Stimulated activated CD4-positive, alpha-beta T cell treated with anti-CD3 and anti-CD28 coated beads, Interleukin-4, amount 100 ng/mL, for 48 hours (primary cell): ENCODE measurements at places on chromosomes 1 and 21.
A peak's percentile ranks its signal among the peaks of the same experiment; 100 is the strongest.

- no peak for DNase-seq
Measured at GRCh38 chr1:111602302-111602701, 17.3 kb upstream of the RAP1A start.

DNA sequence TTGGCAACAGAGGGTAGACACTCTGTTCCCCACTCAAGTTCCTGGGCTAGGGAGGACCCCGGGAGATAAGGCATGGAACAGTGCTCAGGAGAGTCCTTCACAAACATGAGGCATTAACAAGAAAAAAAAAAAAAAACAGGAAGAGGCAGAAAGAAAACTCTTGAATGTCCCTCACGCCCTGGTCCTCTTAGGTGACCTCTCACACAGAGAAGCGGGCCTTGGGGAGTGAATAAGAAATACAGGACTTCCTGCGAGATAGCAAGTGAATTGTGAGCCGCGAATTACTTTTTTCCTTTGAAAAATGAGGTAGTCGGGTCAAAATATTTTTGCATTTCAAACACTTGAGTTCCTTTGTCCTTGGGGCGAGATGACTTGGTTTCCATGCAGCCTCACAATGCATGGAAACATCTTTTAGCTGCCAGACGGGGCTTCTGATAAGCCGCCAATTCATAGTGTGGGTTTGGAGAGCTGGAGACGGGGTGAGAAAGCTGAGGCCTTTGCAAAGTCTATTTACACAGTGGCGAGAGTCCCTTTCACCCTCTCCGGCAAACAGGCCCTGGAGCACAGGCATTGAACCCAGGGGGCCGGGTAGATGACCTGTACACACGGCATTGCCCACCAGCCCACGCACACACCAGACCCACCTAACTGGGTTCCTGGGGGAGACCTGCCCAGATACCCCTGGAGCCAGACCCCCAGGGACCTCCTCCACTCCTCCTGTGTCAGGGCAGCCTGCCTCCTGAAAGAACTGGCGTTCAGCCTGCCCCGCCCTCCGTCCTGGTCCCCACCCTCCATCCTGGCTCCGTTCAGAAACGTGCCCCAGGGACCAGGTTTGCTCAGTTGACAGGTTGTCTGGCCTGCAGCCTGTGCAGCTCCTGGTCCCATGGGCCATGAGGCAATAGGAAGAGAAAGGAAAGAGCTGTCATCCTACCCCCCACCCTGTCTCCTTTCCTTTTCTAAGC lies 192.3 kb downstream of the PRDM16 start:
- no peak for DNase-seq

GRCh38 chr1:103461161-103462105 lies 64.1 kb upstream of the RNPC3 start:
- no peak for DNase-seq

DNA sequence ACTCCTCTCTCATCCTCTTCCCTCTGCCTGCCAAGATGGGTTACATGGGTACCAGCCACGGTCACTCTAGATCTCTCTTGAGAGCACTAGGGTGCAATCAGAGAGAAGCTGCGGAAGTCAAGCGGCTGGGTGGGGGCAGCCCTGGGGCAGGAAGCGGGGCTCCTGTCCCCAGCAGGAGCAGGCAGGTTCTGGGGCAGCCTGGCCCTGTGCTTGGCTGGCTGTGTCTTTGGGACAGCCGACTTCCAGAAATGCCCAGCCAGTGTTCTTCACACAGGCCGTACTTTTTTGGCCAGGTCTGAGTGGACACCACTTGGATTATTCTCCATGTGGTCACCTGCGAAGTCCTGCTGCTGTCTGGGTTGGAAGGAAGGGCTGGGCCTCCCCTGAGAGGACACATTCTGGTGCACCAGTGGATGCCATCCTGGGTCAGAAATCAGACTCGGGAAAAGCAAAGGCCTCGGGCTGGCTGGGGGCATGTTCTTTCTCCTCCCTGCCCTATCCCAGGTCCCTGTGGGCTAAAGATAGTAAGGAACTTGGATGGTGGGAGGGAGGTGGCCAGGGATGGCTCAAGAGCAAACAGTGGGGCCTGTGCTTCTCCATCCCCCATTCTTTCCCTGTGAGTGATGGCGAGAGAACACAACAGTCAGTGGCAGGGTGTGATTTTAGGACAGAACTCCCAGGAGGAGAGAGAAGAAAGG lies 93.7 kb downstream of the ITPKB start:
- DNase-seq: no peak

GRCh38 chr1:115714572-115715141 lies 53.9 kb downstream of the CASQ2 start:
- DNase-seq: no peak

GRCh38 chr1:17065666-17066065 lies 11.8 kb upstream of the SDHB start:
- no peak for DNase-seq

GRCh38 chr1:206464456-206464964 lies 5.8 kb upstream of the IKBKE start:
- DNase-seq: no peak

- no peak for DNase-seq
Measured at GRCh38 chr1:31753707-31754349, 10.3 kb downstream of the ADGRB2 start.

GRCh38 chr1:44318097-44319088 lies 36.7 kb downstream of the ERI3 start:
- DNase-seq: peak; percentile 33

DNA sequence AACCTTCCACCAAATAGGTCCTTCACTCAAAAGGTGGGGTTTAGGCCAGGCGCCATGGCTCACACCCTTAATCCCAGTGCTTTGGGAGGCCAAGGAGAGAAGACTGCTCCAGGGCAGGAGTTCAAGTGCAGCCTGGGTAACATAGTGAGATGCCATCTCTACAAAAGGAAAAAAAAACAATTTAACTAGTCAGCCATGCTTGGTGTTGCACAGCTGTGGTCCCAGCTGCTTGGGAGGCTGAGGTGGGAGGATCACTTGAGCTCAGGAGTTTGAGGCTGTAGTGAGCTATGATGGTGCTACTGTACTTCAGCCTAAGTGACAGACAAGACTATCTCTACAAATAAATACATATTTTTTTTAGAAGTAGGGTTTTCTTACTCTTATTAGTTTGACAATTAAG lies 617.5 kb downstream of the KIF26B start:
- no peak for DNase-seq

DNA sequence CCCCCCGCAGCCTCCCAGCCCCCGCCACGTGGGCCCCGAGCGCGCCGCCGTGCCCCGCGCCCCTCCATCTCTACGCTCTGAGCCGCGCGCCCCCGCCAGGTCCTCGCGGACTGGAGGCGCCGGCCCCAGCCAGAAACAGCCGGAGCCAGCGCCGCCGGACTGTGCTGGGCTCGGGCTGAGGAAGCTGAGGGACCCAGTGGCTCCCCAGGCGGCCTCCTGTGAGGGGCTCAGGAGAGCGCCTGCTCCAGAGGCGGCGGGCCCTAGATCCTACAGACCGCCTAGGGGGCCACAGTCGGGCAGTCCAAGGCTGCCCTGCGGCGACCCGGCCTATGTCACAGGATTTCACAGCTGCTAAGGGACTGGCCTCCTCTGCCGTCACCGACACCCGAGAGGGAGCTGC lies 82.1 kb downstream of the NENF start:
- no peak for DNase-seq

DNA sequence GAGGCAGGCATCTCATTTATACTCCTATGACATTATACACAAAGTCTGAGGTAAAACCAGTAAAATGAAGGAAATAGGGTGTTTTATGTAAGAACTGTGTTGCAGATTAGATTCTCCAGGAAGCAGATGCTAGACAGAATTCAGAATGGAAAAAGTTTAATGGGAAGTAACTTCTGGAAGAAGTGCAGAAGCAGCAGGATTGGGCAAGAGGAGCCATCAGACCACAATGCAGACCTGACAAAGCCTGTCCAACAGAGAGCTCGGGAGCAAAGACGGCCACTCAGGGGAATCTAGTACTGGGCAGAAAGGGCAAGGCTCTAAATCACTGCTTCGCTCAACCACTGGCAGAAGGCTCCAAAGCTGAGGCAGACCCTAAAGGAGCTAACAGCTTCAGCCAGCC lies 33.7 kb downstream of the FBXO42 start:
- no peak for DNase-seq

DNA sequence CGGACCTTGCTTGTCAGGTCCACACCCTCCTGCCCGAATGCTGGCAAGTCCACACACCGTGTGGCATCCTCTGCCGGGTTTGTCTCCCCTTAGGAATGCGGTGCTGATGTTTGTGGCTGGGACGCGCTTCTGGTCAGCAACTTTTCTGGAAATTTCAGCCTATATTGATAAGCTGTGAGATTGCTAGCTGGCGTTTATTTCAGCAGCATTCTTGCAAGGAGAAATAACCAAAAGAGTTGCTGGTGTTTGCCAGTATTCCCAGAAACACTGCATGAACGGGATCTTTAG lies 601 bp downstream of the CEPT1 start:
- DNase-seq: no peak

- DNase-seq: no peak
Measured at GRCh38 chr1:109341944-109342930, 35.4 kb upstream of the MYBPHL start.

GRCh38 chr1:11107599-11107998 lies 7.9 kb upstream of the EXOSC10 start:
- DNase-seq: no peak

DNA sequence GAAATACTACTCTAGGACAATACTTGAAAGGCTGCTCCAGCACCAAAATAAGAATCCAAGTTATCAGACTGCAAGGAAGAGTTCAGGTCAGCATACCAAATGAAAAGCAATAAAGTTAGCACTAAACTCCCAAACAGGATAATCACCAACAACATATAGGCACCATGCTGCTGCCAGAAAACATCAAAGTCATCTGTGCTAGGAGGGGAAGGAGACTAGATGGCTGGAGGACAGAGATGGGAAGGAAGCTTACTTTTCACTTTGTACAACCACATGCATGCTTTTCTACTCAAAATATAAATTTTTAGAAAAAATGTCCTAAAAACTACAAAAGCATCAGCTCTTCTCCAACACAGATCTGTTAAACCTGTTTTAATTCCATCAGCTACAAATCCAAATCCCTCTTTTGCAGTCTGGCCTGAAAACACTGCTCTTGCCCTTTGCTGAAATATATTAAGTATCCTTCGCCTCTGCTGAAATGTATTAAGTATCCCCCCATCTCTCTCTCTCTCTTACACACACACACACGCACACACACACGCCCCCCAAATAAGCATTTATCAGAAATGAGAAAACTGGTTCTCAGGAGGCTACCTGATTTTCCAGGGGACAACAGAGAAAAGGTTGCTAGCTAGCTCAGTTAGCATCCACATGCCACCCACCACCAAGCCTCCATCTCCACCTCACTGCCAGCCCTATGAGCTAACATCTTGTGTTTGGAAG lies 1.5 kb downstream of the GATAD2B start:
- DNase-seq: no peak

DNA sequence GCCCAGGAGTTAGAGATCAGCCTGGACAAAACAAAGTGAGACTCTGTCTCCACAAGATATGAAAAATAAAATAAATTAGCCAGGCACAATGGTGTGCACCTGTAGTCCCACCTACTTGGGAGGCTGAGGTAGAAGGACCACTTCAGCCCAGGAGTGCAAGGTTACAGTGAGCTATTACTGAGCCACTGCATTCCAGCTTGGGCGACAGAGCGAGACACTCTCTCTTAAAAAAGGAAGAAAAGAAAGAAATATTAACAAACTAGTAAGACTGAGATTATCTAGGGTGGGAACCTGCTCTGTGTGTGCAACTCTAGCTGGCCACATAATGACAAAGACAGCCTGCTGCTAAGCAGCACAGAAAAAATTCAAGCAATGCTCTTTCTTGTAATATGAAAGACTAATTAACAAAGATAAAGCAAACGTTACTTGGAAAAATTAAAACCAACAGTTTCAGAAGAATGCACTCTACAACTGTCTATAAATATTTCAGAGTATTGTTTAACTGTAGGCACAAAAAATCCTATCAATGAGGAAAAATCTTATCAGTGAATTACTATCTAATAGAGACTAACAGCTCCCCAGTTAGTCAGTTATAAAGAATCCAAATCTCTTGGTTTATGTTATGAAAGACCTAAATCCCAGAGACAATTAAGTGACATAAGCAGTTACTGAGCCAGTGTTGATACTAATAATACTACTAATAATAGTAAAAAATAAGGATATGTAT lies 74.5 kb downstream of the ENAH start:
- DNase-seq: no peak

- no peak for DNase-seq
Measured at GRCh38 chr1:198176179-198176578, 19.4 kb downstream of the NEK7 start.

DNA sequence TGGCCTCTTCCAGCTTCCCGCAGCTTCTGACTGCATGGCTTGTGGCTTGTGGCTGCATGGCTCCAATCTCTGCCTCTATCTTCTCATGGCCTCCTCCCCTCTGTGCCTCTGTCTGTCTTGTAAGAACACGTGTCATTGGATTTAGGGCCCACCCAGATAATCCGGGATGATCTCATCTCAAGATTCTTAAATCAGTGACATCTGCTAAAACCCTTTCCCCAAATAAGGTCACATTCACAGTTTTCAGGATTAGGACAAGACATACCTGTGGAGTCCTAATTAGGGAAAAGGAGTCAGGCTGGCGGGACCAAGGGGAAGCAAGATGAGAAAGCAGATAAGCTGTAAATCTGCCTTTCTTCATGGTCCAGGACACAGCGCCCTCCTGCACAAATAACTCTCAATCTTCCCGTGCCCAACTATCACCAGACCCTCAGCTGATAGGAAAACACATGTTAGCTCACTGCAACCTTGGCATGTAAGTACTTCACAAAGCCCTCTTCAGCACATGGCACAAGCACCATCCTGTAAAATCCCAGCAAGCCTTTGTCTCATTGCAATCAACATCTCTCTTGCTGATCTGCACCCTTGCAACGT lies 82.2 kb downstream of the SPSB1 start:
- DNase-seq: no peak

DNA sequence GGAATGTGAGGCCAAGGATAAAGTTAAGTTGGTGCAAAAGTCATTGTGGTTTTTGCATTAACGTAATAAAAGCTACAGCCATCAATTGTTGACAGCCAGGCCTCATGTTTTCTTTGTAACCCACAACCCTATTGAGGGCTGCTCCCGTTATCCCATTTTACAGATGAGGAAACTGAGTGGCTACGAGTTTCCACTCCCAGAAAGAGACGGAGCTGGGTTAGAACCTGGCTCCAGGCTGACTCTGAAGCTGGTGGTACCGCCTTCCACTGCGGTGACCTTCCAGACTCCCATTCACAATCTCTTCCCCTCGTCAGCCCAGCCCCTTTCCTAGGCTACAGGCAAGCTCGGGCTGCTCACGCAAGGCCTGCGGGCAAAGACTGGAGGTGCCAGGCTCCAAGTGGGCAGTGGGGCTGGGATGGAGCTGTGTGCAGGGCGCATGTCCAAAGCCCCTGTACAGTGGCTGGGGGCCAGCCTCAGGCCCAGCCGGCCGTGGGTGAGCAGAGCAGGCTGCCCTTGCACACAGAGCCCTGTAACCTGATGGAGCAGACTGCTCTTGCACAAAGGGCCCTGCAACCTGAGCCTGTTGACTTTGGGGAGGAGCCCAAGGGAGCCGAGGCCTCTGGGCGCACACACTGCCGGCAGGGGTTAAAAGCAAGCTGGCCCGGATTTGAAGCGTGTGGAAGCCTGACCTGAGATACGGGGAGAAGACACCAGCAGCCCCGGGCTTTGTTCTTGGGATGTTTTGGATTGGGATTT lies 97.4 kb upstream of the TMPRSS2 start:
- no peak for DNase-seq
